Tibial artery (tissue), 4 donors: ENCODE measurements at places on chromosomes 7 and 10.

DNA sequence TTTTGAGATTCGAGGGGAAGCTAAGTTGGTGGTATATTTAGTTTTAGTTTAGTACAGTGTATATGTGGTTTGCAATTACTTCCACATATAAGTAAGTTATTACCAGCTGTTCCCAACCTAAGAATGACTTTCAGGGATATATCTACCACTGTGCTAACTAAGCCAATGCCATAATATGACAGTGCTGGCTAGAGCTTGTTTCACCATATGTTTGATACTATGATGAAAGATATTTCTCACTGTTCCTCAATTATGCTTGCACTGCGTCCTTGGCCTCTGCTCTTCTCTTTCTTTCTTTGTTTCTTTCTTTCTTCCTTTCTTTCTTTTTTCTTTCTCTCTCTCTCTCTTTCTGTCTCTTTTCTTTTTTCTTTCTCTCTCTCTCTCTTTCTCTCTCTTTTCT lies 113.8 kb upstream of the SKAP2 start:
- no peaks in the 10 kb centered on the region for H3K27me3 ChIP-seq
- no peak overlapping the region for H3K27ac ChIP-seq
- no peak for DNase-seq

DNA sequence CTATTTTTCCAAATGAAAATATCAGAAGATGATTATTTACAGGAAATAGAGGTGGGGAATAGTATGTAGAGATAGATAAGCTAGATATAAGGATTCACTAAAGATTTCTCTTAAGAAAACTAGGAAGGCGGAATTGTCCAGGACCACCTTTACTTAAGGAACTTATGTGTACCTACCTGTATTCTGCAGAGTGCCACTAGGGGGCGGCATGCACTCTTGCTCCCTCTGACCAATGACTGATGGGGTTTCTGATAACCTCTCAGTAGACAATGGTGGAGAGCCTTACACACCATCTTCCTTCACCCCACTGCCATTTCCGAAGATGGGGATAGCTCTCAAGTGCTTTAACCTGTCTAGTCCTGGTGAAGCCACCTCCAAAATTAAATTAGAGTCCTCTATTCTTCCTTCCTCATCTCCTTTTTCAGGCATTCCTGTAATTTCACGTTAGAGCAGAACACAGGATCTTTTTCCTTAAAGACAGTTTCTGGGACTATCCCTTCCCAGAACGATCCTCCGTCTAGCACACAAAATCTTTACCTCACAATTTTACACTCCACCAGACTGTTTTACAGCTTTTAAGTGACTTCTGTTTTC lies 453.1 kb downstream of the SORCS1 start:
- H3K27me3 ChIP-seq, result no peaks in the 10 kb centered on the region
- no peaks in the 10 kb centered on the region for H3K36me3 ChIP-seq
- H3K4me1 ChIP-seq, result no peaks in the 10 kb centered on the region
- H3K27ac ChIP-seq, result no peak overlapping the region
- DNase-seq, result peak; percentile 33

GRCh38 chr10:3494131-3494837 lies 290.7 kb downstream of the KLF6 start:
- H3K4me1 ChIP-seq, result no peaks in the 10 kb centered on the region
- no peaks in the 10 kb centered on the region for H3K36me3 ChIP-seq
- peak overlapping the region; percentile 50 for H3K4me3 ChIP-seq
- H3K27me3 ChIP-seq, result no peaks in the 10 kb centered on the region

- no peaks in the 10 kb centered on the region for H3K4me1 ChIP-seq
- DNase-seq, result no peak
- H3K27ac ChIP-seq, result no peak overlapping the region
- peaks cover 74% of the 10 kb centered on the region for H3K36me3 ChIP-seq
- no peaks in the 10 kb centered on the region for H3K27me3 ChIP-seq
These were observed 12.1 kb downstream of the BRAT1 start for GRCh38 chr7:2542916-2543871.

GRCh38 chr7:129144834-129145668 lies 544 bp downstream of the TSPAN33 start:
- H3K27ac ChIP-seq, result no peak overlapping the region
- H3K27me3 ChIP-seq, result no peaks in the 10 kb centered on the region
- no peaks in the 10 kb centered on the region for H3K36me3 ChIP-seq
- peak overlapping the region; percentile 50 for H3K4me3 ChIP-seq
- peaks cover 13% of the 10 kb centered on the region for H3K4me1 ChIP-seq
